ENCODE measurements at places on chromosomes 16 and 17.

DNA sequence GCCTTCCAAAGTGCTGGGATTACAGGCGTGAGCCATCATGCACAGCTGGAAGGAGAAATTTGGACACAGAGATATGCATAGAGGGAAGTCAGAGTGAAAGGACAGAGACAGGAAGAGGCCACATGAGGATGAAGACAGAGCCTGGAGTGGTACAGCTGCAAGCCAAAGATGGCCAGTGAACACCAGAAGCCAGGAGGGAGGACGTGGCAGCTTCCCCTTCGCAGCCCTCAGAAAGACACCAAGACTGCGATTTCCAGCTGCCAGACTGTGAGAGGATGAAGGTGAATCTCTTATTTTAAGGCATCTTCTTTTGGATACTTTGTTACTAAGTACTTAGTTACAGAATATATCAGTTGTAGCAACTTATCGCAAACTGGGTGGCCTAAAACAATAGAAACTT lies 60.5 kb upstream of the PLCG2 start:
- no peak for DNase-seq

DNA sequence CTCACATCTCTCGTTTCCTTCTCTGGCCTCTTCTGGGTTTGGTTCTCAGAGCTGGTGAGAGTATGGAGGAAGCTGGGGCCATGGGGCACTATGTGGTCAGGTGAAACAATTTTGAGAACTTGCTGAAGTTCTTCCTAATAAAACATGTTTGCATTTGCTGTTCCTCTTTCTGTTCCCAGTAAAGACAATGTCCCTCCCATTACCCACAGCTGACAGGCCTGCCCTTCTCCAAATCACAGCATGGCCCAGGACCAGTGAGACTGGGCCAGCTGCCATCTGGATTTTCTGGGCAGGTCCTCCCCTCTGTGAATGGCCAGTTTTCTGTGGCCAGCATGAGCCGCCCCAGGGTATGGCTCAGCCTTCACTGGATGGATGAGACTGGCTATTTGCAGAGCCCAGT lies at the start of gene CD300H:
CD300H (minus strand) TSS at position 113 of the 400 bp plus-strand sequence.
- DNase-seq: no peak

GRCh38 chr17:81483085-81483861 lies 29.3 kb downstream of the ACTG1 start:
- no peak for DNase-seq

GRCh38 chr16:4763791-4764190 lies 3.2 kb downstream of the ZNF500 start:
- no peak for DNase-seq

DNA sequence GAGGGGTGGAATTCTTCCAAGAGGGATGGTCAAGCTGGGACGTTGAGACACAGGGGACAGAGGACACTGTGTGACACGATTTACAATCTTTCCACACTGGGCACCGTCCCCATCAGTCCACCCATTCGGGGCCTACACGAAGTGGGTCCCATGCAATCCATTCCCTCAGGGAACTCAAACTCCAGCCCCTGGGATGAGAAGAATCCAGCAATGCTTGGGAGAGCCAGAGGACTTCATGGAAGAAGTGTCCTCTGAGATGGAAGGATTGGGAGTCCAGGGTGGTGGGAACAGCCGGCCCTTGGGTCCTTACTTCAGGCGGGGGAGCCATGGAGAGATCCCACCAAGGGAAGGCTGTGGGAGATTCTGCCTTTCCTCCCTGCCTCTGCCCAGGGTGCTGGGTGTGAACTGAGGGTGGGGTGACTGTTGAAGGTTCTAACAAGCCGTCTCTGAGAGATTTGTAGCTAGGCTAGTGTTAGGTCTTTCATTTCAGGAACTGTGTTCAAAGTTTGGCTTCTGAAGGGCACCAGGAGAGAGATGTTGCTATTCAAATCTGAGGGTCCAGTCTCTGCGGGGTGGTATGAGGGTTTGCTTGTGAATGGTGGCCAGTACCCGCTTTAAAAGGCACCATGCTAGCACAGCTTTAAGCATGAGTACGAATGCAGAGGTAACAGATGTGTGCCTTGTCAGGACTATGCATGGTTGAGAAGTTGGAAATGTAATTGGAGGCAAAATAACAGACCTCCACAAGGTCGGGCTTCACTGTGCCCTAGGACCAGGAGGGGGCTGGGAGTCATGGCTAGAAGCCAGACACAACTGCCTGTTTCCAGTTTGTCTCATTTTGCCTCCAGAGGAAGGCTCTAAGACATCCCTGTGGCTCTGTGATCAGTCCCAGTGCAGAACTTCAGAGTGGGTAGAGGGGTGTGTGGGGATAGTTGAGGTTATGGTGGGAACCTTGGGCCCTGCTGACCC lies 1.9 kb downstream of the ATP1B2 start:
- no peak for DNase-seq

DNA sequence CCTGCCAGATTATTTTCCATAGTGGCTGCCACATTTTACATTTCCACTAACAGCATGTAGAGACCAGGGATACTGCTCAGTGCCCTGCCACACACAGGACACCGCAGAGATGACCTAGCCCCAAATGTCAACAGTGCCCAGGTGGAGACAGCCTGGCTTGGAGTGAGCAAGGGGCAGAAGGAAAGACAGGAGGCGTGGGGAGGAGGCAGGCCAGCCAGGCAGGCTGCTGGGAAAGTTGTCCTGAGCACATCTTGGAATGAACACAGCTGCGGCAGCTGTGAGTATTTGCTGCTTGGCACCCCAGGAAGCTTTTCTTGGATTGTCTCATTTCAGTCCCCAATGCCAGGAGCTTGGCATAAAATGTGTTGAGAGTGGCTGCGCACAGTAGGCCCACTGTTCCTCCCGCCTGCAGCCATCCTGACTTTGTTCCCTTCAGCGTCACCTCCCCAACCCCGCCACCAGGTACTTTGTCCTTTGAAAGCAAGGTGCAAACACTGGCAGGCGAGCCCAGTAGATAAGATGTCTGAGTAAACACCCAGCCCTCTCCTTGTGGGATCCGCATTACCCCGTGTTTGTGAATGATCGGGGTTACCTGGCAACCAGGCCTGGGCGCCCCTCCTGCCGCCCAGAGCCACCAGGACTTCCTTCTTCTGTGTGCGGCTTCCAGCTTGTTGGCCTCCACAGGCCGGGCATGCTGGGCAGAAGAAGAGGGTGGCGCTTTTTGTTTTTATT lies 114.0 kb downstream of the CMIP start:
- DNase-seq: no peak

DNA sequence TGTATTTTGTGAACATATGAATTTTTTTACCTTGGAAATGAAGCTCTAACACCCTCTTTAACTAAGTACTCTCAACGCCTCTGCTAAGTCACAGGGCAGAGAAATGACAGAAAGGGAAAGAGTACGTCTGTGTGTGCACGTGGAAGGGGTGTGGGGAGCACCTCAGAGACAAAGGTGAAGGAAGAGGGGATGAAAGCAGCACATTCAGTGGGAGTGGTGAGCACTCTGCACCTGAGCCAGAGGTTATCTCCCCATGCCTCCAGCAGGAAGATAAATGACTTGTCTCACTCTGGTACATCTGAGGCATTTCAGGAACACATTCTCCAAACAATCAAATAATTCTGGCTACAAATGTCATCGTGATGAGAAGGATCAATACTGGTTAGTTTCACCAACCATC lies 15.0 kb downstream of the GNA13 start:
- no peak for DNase-seq

Measured in stimulated activated CD8-positive, alpha-beta memory T cell treated with anti-CD3 and anti-CD28 coated beads, Interleukin-7, amount 100 ng/mL, for 48 hours (primary cell).